NCI-H748 treated with DMSO at 0.1 percent for 48 hours (cell line): ENCODE measurements at places on chromosomes 12 and 14.

- no peak for DNase-seq
Observed at GRCh38 chr12:94225506-94225905, 77.1 kb downstream of the PLXNC1 start.

GRCh38 chr14:97543221-97543620 is 746.0 kb downstream of the VRK1 start:
- no peak for DNase-seq

- DNase-seq = no peak
Observed at GRCh38 chr12:84877340-84877739, 35.3 kb downstream of the SLC6A15 start.

- no peak for DNase-seq
Observed at GRCh38 chr12:72207079-72207478, 65.1 kb upstream of the TRHDE start.

GRCh38 chr14:73752297-73752992 is 38.3 kb upstream of the PNMA1 start:
- no peak for DNase-seq

GRCh38 chr12:89259821-89260220 is 92.5 kb downstream of the DUSP6 start:
- no peak for DNase-seq

- DNase-seq = no peak
Observed at GRCh38 chr12:23133471-23133870, 508.5 kb downstream of the ETNK1 start.

DNA sequence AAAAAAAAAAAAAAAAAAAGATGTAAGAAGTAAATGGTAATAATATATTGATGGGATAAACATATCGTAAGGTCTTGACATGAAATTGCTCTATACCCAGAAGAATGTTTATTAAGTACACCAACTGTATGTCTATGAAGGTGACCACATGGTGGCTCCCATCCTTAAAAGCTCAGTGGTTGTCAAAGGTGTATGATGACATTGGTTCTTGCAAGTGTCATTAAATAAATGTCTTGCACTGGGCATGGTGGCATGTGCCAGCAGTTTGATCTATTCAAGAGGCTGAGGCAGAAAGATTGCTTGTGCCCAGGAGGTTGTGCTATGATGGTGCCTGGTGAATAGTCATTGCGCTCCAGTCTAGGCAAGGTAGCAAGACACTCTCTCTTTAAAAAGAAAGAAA is 10.4 kb downstream of the CCT2 start:
- no peak for DNase-seq
